Lung microvascular endothelial cell (primary cell): ENCODE measurements at places on chromosomes 5 and 9.
A peak's percentile ranks its signal among the peaks of the same experiment; 100 is the strongest.

GRCh38 chr5:137666461-137666850, 69.4 kb downstream of the KLHL3 start:
- DNase-seq, result no peak

DNA sequence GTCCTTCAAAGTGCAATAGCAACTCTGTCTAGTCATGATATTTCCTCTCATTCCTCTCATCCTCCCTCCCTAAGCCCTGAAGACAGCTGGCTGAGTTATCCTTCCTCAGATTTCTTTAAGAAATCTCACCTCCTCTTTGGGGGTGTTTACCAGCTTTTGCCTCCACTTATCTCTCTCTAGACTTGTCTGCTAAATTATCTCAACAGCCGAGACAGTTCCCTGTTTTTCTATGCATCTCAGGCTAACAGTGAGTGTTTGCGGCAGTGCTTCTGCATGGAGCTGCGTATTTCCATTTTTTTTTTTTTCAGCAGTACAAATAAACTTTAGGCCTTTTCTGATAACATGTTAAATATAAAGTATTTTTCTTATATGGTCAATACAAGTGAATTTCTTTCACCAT, 20.9 kb downstream of the KCTD16 start:
- DNase-seq, result no peak

- no peak for DNase-seq
Measured at GRCh38 chr9:89044104-89044503, 52.8 kb downstream of the S1PR3 start.

DNA sequence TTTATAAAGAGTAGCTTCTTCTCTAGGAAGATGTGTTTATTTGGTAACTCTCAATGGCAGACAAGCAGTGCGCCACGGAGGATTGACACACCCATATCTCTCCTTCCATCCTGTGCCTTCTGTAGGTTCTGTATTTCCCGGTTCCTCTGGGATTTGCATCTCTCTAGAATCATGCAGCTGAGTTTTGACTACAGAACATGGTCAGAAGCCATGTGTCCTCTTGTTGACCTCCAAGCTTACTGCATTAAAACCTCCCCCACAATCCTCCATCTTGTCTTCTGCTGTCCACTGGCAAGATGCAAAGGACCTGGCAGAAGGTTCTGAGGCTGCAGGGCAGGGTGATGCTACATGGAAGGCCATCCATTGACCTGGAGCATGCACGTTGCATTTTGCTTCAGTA, 482.0 kb downstream of the DMRT2 start:
- DNase-seq, result no peak

DNA sequence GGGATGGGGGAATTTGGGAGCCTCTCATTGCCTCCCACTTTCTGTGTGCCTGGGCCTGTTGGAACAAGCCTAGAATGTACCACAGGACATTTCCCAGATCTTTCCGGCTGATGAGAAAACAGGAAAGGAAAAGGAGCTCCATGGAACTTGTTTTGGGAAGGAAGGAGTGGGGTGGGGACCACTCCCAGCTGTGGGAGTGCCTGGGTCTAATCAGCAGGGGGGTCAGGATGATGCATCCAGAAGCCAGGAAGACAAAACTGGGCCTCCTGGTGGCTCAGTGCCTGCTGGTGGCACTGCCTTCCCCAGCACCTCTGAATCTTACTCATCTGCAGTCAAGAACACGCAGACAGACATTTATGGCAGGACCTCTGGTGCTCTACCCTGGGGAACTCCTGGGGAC, 2.8 kb downstream of the SMIM33 start:
- peak; percentile 56 for DNase-seq

GRCh38 chr5:115992848-115993350, 30.6 kb downstream of the LVRN start:
- no peak for DNase-seq

DNA sequence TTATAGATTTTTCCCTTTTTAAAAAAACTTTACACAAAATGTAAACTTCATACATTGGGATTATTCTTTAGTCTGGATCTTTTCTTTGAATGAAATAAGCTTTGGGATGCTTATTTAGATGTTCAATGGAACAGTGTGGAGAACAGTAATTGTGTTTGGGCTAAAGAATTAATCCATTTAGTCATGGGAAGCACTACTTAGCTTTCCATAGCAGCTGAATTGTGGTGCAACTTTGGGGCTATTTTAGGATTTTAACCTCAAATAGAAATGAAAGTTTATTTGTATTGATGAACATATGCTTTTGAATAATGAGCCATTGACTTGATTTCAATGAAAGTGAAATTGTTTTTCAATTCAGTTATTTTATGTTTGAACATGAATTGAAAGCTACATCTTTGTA, 72.4 kb downstream of the ZCCHC7 start:
- no peak for DNase-seq

DNA sequence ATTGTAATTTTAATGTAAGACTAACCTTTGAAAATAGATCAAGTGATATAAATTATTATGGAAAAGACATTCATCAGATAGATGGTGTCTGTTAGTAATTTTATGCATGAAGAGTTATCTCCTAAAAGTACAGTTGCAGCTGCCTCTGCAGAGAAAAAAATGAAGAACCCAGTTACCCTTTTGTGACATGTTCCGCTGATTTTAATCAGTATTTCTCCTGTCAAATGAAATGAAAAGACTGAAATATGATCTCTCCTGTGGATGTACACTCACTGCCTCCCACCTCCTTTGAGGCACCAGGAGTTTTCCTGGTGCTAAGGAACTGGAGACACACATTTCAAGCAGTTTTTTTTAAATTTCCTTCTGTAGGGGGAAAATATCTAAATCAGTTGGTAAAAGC, 277.4 kb downstream of the KIF4B start:
- no peak for DNase-seq
